ENCODE measurements at places on chromosomes 7 and 10.
A peak's percentile ranks its signal among the peaks of the same experiment; 100 is the strongest.

- DNase-seq = no peak
Measured at GRCh38 chr7:24498439-24498838, 74.8 kb upstream of the PALS2 start.

- peak; percentile 29 for DNase-seq
Measured at GRCh38 chr7:42014625-42015618, 222.1 kb downstream of the GLI3 start.

GRCh38 chr7:134561-135256 lies 57.7 kb upstream of the FAM20C start:
- DNase-seq = no peak

GRCh38 chr10:61888744-61889143 lies 12.8 kb upstream of the ARID5B start:
- peak; percentile 29 for DNase-seq

DNA sequence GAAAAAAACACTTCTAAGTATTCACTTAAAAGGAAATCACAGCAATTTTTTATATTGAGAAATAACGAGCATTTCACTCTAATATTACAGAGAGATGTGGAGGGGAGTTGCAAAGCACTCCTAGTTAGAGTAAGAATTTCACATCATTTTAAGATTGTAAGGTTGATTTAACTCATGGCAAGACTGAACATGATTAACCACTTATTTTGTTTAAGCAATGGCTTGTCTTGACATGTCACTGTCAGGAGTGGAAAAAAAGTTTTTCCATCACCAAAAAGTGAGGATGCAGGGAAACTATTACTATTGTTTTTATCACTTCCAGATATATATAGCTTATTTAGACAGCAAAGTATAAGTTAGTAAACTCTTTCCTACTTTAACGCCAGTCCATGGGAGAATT lies 27.1 kb downstream of the CD36 start:
- no peak for DNase-seq

DNA sequence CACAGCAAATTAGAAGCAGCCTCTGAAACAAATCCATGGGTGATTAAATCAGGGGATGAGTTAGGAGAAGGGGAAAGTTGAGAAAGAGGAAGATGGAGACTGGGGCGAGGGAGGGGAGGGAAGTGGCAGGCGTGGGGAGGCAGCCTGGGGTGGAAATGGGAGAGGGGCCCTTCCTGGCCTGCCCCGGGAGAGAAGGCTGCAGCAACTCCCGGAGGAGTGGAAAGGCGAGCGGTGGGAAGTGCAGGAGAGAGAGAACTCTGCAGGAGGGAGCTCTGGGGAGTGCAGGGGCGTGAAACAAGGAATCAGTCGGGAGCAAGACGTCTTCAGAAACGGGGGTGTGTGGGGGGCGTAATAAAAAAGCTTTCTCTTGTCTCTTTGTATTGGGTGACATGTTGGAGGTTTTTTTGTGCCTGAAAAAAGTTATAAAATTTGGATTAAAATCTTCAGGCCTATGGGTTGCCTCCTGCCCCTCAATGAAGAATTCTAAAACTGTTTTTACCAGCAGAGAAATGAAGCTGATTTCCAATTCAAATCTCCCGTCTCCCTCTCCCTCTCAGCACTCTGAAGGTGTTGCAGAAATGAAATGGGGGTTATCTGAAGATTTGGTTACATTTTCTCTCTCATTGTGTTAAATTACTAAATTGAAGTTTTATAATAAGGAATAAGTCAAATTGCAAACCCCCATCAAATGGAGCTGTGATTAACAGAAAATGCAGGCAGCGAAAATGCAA lies 4.7 kb upstream of the UNCX start:
- DNase-seq = no peak

GRCh38 chr10:97494151-97494550 lies 4.1 kb downstream of the MMS19 start:
- no peak for DNase-seq

DNA sequence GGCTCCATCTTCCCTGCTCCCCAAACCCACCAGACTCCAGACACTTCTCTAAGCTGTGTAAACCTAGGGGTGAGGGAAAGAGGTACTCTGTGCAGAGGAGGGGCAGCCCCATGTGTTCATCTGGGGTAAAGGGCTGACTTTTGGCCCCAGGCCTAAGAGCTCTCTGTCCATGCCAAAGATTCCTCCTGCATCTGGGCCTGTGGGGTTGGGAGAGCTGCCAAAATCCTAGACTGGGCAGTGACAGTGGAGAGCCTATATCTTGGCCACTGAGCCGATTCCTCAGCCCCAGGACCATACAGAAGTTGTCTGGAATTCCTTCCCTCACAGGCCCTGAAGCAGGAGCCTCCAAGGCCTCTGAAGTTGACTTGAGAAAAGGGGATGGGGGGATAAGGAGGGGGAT lies 25.3 kb upstream of the LEP start:
- DNase-seq = peak; percentile 70

- DNase-seq = peak; percentile 92
Measured at GRCh38 chr7:151782598-151783448, 94.1 kb downstream of the PRKAG2 start.

DNA sequence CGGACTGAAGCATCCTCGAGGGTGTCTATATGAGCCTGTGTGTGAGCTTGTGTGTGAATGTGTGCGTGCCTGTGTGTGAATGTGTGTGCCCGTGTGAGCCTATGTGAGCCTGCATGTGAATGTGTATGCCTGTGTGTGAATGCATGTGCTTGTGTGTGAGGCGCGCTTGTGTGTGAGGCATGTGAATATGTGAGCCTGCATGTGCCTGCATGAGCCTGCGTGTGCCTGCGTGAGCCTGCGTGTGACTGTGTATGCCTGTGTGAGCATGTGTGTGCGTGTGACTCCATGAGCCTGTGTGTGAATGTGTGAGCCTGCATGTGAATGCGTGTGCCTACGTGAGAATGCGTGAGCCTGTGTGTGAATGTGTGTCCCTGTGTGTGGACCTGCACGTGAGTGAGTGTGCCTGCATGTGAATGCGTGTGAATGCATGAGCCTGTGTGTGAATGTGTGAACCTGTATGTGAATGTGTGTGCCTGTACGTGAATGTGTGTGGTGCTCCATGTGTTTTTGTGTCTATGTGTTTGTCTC lies 33.4 kb downstream of the PDGFA start:
- no peak for DNase-seq

DNA sequence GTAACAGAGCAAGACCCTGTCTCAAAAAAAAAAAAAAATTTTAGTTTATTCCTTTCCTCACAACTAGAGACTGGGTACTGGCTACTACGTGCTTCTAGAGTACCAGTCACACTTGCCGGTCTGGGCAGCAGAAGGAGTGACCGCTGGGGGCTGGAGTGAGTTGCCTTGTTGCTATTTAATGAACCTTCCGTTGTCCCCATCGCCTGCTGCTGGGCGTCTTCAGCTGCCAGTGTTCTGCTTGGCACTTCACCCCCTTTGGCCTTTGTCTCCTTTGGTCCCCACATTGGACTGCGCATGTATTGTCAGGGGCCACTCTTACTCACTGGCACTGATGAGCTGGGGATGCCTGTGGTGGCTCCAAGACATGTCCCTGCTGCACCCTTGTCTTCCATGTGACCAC lies 110.6 kb downstream of the CLEC2L start:
- DNase-seq = no peak

- DNase-seq = no peak
Measured at GRCh38 chr10:124694481-124695220, 49.5 kb downstream of the FAM53B start.

DNA sequence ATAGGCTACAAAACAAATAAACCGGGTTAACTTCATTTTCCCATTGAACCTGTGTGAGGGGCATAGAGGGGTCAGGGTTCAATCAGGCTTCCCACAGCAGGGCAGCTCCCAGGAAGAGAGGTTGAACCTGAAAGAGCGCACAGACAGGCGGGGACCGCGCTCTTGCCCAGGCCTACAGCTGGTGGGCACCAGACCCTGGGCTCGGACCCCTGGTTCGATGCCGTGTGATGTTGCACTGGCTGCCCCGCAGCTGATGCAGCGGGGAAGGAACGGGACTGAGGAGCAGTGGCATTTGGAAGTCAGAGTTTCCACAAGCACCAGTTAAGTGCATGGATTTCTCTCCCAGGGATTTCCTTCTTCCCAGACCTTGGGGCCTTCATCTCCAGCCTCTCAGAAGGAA lies 72.6 kb upstream of the INSIG1 start:
- DNase-seq = no peak

DNA sequence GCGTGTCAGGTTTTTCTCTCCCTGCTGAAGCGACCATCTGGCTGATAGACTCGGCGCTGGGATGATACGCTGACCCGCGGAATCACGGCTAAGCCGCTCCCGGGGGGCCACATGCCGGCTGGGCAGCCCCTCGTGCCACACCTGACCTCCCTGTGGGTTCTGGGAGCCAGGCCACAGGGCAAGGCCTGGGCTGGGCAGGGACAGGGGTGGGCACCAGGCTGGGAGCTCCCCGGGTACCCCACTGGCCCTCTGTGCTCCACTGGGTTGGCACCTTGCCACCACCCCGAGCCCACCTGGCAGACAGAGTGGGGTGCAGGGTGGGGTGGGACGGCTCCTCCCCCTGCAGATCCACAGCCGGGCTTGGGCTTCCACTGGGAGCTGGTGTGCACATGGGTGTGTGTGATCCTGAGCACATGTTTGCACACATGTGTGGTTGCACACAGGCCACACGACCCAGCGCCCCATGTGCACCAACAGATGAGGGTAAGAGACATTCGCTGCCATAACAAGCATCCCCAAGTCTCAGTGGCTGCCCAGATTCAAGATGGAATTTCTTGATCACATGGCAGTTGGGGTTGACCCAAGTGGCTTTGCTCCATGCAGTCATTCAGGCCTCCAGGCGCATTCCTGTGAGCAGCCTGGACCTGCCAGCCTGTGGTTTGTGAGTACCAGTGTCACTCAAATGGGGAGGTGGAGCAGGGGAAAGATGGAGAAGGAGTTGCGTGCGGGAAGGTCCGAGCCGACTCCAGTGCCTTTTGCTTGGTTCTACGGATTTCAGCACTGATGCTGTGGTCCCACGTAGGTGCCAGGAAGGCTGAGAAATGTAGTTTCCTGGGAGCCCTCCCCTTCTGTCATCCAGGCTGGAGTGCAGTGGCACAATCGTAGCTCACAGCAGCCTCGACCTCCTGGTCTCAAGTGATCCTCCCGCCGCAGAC lies 79.7 kb downstream of the UNCX start:
- no peak for DNase-seq

DNA sequence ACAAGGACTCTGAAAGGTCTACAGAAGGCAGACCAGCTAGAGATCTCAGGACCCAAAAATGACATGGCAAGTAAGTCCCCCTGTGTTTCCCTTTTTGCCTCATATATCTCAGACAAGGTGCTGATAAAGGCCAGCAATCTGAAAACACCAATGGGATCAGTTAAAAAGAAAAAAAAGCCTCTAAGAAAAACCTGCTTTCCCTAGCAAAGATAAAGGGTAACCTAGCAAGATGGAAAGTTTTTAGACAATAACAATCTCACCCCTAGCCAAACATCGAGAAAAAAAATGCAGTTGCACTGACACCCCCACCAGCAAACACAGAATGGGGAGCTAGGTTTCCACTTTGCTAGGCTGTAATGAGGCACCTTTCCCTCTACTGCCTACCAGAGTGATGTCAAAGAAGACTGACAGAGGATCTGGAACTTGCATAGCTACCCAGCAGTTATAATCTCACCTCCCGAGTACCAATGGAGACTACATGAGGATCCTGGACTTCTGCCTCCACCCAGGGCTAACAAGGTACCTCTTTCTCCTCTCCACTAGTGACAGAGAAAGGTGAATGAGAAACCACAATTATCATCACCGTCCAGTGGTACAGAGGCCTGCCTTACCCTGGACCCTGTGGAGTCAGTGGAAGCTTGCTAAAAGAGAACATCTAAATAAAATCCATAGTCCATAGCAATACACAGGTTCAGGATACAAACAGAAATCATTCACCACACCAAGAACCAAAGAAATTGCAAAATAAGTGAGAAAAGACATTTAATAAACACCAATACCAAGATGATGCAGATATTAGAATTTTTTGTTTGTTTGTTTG lies 240.8 kb downstream of the ARHGAP12 start:
- no peak for DNase-seq

GRCh38 chr7:141928845-141929195 lies 12.6 kb downstream of the OR9A4 start:
- no peak for DNase-seq

DNA sequence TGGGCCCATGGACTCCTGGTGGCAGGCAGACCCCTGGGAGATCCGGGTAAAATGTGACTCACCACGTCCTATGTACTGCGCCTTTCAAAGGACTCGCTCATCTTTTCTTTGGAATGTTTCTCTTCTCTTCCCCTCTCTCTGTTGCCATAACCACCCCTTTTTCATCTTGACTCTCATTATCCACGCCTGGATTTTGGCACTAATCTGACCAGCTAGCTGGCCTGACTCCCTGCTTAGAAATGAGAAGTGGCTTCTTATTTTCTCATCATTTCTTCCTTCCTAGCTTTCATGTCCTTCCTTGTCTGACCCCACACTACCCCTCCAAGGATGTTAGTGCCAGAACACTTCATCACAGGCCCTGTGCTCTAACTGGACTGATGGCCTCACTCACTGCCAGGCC lies 98.0 kb upstream of the FAM171A1 start:
- no peak for DNase-seq

DNA sequence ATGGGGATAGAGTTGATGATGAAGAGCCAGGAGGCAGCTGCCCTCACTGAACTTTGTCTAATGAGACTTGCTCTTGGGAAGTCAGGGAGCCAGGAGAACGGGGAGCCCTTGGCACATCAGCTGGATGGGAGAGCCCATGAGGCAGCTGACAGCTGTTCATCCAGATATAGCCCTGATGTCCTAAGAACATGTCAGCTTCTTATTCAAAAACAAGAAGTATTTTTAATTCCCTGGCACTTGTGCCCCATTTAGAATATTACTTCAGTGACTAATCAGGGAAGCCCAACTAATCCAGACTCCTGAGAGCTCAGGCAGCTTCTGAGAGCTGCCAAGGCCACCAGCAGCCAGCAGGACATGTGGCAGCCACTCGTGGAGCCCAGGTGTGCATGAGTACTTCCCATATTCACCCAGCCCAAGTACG lies 363.4 kb downstream of the GRID1 start:
- DNase-seq = no peak

GRCh38 chr7:157300369-157300825 lies 36.4 kb upstream of the DNAJB6 start:
- no peak for DNase-seq

GRCh38 chr7:133827707-133828623 lies 299.2 kb upstream of the LRGUK start:
- no peak for DNase-seq

DNA sequence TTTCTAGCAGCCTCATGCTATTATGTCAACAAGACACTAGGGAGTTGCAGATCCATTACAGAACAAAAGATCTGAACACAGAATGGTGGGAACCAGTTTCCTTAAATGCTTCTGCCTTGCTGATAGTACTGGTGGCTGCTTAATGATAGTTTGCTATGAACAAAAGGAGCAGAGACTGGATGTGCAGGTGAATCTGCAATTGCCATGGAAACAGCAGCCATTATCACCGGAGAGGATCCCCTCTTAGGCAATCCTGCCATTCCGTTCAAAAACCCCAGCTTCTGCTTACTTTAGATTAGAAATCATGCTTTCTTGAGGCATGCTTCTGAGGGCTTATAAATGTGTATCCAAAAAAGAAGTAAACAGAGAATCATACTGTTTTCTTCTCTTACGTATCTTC lies 80.0 kb upstream of the PRKAR2B start:
- DNase-seq = no peak

All from GM03348 (cell line).